ENCODE measurements at places on chromosomes 7 and 10. TPM values are rescaled to one million over a fixed set of nuclear protein-coding genes. Genes with fewer than 3 reads are reported as not detected.

PHKG1 gene
- total RNA-seq: 0.99 TPM

GPR37 gene
- total RNA-seq: 43.7 TPM

- DNase-seq: peak; percentile 66
Observed at GRCh38 chr10:1215862-1216573, 159.8 kb downstream of the WDR37 start.

DNA sequence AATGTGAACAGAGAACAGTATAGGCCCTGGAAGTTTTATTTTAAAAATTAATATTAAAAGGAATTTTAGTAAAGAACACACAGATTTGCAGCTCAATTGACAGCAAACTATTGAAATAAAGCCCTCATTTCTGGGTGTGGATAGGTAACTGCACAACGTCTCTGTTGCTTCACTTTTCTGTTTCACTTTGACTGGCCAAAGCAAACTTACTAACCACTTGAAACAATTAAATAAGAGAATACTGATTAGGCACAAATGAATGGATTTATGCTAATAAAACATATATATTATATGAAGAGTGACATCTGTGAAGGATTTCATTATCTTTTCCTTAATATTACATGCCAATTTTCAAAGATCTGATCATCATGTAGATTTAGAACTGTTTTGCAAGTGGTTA is 11.9 kb downstream of the ZNF804B start:
- no peak for DNase-seq

GRCh38 chr7:149278396-149278795 is 16.4 kb downstream of the ZNF783 start:
- no peak for DNase-seq

DNA sequence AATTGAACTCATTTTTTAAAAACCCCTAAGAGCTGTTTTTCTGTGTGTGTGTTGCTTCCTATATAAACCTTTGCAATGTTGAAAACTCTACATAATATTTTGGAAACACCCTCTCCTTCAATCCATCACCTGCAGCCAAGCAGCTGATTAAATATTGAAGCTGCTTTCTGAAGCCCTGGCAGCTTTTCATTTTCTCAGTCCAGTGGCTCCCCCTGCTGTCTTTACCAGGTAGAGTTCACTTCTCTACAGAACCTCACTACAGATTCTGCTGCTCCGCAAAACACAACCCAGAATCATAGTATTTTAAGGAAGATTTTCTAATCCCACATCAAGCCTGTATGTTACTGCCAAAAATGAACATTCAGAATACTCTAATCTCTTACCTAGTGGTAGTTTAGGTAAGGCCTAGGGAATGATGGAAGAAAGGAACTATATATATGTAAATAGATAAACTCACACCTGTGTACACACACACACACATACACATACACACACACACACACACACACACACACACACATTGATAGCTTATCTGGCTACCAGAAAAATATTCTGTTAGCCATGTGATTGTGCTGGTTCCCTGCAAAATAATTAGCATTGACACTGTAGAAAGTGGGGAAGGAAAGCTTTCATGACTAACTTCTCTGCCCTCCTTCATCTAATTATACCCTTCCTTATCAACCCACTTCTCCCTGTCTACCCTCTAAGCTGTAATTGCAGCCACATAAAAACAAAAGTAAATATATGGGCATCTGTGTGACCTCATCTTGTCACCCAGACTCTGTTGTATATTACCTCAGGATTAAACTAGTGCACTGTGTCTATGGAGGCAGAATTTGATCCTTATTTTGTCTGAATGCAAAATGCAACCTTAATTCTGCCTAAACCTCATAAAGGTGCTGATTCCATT is 229.5 kb upstream of the FZD1 start:
- DNase-seq: no peak

All from osteocyte (in vitro differentiated cells).